ENCODE measurements at places on chromosomes 1 and 21.
A peak's percentile ranks its signal among the peaks of the same experiment; 100 is the strongest.

GRCh38 chr1:51000160-51000559 is 30.1 kb downstream of the CDKN2C start:
- peaks cover 4% of the 10 kb centered on the region for H3K4me1 ChIP-seq
- no peak overlapping the region for H3K27ac ChIP-seq
- no peak overlapping the region for H3K4me3 ChIP-seq
- H3K27me3 ChIP-seq = peaks cover 12% of the 10 kb centered on the region
- H3K36me3 ChIP-seq = no peaks in the 10 kb centered on the region

GRCh38 chr1:155251566-155251965 is 3.7 kb downstream of the ENTREP3 start:
- H3K4me1 ChIP-seq = peaks cover 21% of the 10 kb centered on the region
- no peak overlapping the region for H3K27ac ChIP-seq
- no peak overlapping the region for H3K4me3 ChIP-seq
- no peak for DNase-seq

GRCh38 chr1:229040630-229041358 is 230.1 kb upstream of the RAB4A start:
- H3K36me3 ChIP-seq = no peaks in the 10 kb centered on the region
- H3K27ac ChIP-seq = no peak overlapping the region
- peaks cover 2% of the 10 kb centered on the region for H3K4me1 ChIP-seq
- no peak for DNase-seq
- H3K27me3 ChIP-seq = peaks cover 4% of the 10 kb centered on the region

DNA sequence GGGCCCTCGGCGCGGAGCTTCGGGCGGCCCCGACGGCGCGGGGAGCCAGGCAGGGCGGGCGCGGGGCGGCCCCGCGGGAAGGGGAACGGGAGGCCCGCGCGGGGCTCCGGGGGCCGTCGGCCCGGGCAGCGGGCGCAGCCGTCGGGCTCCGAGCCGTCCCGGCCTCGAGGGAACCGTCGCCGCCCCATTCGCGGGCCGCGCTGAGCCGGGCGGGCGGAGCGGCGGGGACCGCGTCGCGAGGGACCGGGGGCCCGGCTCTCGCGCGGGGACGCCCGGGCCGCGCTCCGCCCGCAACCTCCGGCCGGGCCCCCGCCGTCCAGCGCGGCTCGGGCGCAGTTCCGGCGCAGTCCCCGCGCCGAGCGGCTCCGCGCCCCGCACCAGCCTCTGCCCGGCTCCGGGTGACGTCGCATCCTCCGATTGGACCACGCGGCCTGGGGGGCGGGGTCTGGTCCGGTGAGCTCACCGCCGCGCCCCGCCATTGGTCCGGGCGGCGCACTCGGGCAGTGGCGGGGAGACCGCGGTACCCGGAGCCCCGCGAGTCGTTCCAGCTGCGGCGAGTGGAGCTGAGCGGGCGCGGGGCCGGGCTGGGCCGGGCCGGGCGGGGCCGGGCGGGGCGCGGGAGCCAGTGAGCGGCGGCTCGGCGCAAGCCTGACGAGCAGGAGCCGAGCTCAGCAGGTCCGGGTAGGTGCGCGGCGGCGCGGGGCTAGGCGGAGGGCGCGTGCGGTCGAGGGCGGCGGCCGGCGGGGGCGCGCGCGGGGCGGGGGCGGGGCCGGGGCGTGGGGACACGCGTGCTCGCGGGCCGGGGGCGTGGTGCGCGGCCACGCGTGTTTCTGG is 66.7 kb upstream of the VAMP3 start:
- peak overlapping the region; percentile 79 for H3K4me3 ChIP-seq
- peak; percentile 96 for DNase-seq
- peaks cover 36% of the 10 kb centered on the region for H3K27me3 ChIP-seq

- no peaks in the 10 kb centered on the region for H3K36me3 ChIP-seq
- no peak overlapping the region for H3K27ac ChIP-seq
- H3K4me3 ChIP-seq = no peak overlapping the region
- H3K4me1 ChIP-seq = peaks cover 1% of the 10 kb centered on the region
- H3K27me3 ChIP-seq = no peaks in the 10 kb centered on the region
- DNase-seq = peak; percentile 64
These were observed 70.8 kb upstream of the RHOU start for GRCh38 chr1:228664399-228664914.

DNA sequence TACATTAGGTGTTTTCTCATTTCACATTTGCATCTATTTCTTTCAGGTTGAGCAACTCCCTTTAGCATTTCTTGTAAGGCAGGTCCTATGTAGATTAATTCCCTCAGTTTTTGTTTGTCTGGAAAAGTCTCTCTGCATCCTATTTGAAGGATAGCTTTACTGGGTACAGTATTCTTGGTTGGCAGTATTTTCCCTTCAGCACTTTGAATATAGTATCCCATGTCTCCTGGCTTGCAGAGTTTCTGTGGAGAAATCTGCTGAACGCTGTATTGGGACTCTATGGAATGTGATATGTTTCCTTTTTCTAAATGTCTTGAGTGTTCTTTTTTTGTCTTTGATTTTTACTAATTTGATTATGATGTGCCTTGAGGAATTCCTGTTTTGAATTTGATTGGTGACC is 28.9 kb upstream of the FAM163A start:
- H3K27me3 ChIP-seq = no peaks in the 10 kb centered on the region
- no peak overlapping the region for H3K27ac ChIP-seq
- H3K4me3 ChIP-seq = no peak overlapping the region
- no peak for DNase-seq

DNA sequence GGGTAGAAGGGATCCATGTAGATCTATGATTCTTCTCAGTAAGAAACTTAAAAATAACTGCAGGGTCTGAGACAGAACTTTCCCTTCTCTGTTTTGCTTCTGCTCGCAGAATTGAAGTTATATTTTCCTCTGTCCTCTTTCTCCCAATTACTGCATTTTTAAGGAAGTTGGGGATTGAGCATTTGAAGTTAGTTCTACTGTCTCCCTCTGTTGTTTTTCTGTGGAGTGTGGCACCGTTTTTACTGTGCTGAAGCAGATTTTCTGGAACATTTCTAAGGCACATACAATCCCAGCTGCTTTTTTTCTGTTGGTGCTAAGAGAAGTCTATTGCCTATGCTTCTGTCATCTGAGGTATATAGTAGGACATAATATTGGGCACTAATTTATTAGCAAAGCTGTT is 43.3 kb downstream of the RASAL2 start:
- no peaks in the 10 kb centered on the region for H3K27me3 ChIP-seq
- no peak for DNase-seq
- H3K4me3 ChIP-seq = no peak overlapping the region
- no peak overlapping the region for H3K27ac ChIP-seq
- H3K4me1 ChIP-seq = peaks cover 4% of the 10 kb centered on the region

DNA sequence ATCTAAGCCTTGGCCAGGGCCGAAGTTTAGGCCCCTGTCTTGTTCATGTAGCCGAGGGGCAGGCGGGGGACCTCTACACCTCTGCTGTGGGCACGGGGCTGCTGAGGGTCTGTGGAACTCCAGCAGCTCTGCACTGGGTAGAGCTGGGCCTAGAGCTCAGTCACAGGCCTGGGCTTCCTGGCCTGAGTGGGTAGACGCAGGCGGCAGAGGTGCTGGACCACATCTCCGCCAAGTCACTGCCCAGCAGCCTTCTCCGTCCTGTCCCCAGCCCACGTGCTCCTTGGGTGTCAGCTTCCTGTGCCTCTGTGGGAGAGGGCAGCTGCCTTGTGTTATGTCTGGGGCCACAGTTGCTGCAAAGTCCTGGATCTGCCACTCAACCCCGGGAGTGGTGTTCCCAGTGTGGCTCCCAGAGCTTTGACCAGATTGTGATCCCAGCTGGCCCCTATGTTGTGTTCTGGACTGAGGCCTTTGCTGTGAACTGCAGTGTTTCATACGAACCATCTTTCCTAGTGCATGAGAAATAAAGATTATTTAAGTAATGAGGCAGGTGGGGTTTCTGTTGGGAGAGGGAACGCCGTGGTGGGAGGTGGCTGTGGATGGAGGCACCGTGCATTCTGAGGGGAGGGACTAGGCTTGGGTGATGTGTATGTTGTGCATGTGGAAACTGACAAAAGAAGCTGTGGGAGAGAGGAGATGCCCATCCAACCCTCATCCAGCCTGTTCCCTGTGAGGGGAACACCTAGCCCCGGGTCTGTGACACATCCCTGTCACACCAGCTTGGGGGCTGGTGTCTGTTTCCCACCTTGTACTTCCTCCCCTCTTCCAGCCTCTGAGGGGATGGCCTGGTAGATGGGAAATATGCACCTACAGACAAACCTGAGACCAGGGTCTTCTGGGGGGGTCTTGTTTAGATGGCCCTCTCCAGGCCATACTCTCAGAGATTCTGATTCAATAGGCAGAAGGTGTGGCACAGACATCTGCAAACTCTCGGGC is 12.2 kb downstream of the AMPD2 start:
- no peak overlapping the region for H3K4me3 ChIP-seq
- DNase-seq = no peak
- H3K27me3 ChIP-seq = no peaks in the 10 kb centered on the region
- H3K4me1 ChIP-seq = peaks cover 3% of the 10 kb centered on the region

DNA sequence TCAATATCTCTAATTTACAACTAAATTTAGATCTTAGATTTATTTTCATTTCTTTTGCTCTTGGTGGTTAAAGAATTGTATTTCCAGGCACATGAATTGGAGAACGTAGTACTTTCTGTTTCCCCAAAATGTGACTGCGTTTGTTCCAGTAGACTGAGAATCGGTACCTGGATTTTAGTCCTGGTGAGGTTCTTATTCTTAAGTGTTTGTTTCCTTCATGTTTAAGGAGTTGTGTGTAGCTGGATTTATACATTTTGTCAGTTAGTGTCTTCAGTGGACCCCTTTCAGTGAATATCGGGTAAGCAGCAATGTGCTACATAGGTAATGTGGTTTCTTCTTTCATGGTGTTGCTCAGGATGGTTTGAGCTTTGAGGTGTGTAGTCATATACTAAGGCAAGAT is 6.8 kb downstream of the MIER1 start:
- H3K4me1 ChIP-seq = peaks cover 26% of the 10 kb centered on the region
- H3K27ac ChIP-seq = peak overlapping the region; percentile 80
- no peak for DNase-seq
- H3K27me3 ChIP-seq = no peaks in the 10 kb centered on the region
- H3K4me3 ChIP-seq = peak overlapping the region; percentile 91

DNA sequence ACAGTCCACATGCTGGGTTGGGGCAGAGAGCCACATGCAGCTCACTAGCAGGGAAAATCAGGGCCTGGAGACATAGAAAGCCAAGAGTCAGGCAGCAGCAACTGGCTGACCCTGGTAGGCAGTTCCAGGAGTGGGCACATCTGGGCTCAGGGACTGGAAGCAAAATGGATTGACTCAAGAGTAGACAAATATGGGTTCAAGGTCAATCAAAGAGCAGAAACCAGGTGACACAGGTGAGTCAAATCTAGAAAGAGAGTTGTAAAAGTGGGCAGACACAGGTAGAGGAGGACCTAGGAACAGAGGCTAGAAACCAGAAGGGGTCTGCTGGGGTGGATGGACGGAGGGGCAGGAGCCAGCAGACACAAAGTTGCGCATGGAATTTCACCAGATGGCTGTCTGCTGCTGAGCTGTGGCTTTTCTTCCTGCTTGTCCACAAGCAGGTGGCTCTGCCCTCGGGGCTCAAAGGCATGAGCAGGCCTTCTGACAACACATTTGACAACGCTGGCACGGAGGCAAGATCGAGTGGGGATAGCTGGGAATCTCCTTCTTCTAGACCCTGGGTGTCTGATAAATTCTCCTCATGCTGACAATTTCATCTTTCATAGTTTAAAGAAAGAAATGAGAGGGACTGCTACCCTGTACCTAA is 40.8 kb upstream of the IGSF3 start:
- peaks cover 7% of the 10 kb centered on the region for H3K4me1 ChIP-seq
- DNase-seq = no peak
- H3K36me3 ChIP-seq = no peaks in the 10 kb centered on the region
- H3K27ac ChIP-seq = no peak overlapping the region
- H3K4me3 ChIP-seq = no peak overlapping the region
- peaks cover 11% of the 10 kb centered on the region for H3K27me3 ChIP-seq

DNA sequence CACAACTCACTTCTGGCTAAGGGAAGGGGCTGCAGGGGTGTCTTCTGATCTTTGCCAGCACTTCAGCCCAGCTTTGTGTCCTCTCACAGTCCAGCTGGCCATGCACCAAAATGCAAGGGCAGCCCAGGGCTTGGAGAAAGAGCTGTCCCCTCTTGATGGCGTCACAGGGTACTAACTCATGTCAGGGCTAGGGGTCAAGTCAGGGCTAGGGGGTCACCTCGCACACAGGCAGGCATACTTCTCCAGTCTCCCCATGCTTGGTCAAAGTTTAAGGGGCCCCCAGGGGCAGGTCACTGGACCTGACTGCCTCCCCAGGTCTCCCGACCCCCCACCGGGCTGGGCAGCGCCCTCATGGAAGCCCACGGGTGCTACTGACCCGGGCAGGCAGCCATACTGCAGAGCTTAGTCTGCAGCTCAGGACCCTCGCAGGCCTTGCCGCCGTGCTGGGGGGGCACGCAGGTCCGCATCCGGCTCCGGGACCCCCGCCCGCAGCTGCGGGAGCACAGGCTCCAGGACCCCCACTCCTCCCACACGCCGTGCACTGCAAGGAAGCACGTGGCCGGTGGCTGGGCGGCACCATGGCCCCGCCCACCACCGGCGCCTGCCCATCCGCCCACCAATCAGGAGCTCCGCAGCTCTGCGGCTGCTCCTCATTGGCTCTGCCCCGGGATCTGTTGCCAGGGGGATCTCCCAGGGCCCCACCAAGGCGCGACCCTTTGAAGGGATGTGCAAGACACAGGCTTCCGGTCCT is 21.5 kb downstream of the ADGRB2 start:
- no peak for DNase-seq
- H3K27me3 ChIP-seq = peaks cover 18% of the 10 kb centered on the region
- no peaks in the 10 kb centered on the region for H3K36me3 ChIP-seq
- H3K27ac ChIP-seq = no peak overlapping the region
- no peaks in the 10 kb centered on the region for H3K4me1 ChIP-seq
- no peak overlapping the region for H3K4me3 ChIP-seq

DNA sequence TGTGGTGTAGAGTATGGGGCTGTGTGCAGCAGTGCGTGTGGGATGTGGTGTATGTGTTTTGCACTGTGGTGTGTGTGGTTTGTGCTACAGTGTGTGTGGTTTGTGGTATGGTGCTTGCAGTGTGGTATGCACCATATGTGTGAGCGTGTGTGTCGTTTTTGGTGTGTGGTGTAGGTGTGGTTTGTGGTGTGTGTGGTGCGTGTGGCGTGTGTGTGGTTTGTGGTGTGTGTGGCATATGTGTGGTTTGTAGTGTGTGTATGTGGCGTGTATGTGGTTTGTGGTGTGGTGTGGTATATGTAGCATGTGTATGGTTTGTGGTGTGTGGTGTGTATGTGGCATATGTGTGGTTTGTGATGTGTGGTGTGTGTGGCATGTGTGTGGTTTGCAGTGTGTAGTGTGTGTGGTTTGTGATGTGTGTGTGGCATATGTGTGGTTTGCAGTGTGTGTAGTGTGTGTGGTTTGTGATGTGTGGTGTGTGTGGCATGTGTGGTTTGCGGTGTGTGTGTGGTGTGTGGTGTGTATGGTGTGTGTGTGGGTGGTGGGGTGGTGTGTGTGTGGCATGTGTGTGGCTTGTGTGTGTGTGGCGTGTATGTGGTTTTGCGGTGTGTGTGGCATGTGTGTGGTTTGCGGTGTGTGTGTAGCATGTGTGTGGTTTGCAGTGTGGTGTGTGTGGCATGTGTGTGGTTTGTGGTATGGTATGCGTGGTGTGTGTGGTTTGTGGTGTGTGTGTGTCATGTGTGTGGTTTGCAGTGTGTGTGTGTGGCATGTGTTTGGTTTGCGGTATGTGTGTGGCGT is 53.5 kb upstream of the TRAPPC10 start:
- peaks cover 8% of the 10 kb centered on the region for H3K36me3 ChIP-seq
- DNase-seq = no peak
- H3K27me3 ChIP-seq = no peaks in the 10 kb centered on the region
- H3K4me1 ChIP-seq = peaks cover 8% of the 10 kb centered on the region

- no peaks in the 10 kb centered on the region for H3K36me3 ChIP-seq
- H3K27ac ChIP-seq = no peak overlapping the region
- H3K4me3 ChIP-seq = no peak overlapping the region
- H3K27me3 ChIP-seq = no peaks in the 10 kb centered on the region
- H3K4me1 ChIP-seq = peaks cover 3% of the 10 kb centered on the region
- DNase-seq = no peak
These were observed 28.1 kb downstream of the ADARB1 start for GRCh38 chr21:45102391-45102932.

Data from progenitor cell of endocrine pancreas (in vitro differentiated cells).